ENCODE measurements at places on chromosomes 2 and 18.

DNA sequence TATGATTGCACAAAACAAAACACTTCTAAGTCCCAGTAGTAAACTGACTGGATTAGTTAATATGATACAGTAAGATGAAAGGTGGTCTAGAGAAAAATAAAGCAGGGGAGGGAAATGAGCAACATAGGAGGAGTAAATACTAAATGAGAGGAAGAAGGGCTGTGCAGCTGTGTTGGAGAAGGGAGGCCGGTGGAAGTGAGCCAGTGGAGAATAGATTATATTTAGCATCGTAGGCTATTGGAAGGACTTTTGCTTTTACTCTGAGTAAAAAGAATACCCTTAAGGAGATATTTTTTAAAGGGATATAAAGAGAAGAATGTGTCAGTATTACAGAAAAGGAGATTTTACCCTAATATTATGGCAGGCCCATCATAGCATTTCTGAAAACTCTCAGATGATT is 12.7 kb downstream of the WDR75 start:
- no peak for DNase-seq

DNA sequence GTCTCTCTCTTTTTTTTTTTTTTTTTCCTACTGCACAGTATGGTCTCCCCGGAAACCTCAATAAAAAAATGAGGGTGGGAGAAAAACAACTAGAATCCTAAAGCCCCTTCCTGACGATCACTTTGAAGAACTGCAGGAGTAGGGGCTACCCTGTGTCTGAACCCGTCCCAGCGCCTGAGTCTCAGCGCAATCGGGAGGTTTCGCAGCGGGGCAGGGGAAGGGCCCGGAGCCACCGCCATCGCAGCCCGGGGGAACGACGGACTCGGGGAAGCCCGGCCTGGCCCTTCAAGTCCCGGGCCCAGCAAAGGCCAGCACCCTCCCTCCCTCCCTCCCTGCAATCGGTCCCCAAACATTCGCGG is 411 bp downstream of the NARS1 start:
- no peak for DNase-seq

DNA sequence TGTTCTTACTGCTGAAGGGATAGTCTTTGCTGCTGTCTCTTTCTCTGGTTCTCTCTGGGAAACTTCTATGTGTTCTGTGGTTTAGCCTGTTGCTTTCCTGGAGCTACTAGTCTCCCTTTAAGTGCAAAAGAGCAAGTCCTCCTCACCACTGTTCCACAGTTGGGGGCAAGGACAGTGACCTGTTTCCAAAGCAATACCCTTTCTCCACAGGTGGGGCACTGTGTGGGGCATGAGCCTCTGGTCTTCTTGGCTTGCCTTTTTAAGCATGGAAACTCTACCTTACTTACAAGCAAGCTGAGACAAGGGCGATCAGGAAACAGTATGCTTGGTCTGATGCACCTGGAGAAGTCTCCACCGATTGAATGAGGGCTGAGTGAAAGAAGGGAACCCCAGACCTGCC is 156.7 kb downstream of the CPS1 start:
- no peak for DNase-seq

DNA sequence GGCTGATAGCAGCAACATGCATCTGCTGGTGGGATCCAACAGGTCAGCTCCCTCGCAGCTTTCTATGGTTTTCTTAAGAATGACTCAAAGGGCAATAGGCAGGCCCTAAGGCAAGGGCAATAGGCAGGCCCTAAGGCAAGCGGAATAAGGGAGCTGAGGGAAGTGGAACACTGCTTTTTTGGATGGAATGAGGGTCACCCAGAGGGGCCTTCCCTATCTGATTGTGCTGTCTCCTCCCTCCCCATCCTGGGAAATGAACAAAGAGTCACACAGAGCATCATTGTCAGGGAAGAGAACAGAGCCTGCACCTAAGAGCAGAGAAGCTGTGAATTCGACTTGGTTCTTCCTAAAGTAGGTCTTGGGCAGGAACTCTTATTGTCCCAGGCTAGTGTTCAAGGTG is 43.3 kb upstream of the PTPRM start:
- no peak for DNase-seq

- no peak for DNase-seq
Measured at GRCh38 chr2:114068438-114068837, 178.5 kb downstream of the ACTR3 start.

- DNase-seq, result no peak
Measured at GRCh38 chr18:25299426-25300300, 52.3 kb downstream of the ZNF521 start.

- DNase-seq, result no peak
Measured at GRCh38 chr2:54081574-54081973, 33.8 kb upstream of the ACYP2 start.

- no peak for DNase-seq
Measured at GRCh38 chr2:216956820-216957493, 97.1 kb upstream of the TNP1 start.

DNA sequence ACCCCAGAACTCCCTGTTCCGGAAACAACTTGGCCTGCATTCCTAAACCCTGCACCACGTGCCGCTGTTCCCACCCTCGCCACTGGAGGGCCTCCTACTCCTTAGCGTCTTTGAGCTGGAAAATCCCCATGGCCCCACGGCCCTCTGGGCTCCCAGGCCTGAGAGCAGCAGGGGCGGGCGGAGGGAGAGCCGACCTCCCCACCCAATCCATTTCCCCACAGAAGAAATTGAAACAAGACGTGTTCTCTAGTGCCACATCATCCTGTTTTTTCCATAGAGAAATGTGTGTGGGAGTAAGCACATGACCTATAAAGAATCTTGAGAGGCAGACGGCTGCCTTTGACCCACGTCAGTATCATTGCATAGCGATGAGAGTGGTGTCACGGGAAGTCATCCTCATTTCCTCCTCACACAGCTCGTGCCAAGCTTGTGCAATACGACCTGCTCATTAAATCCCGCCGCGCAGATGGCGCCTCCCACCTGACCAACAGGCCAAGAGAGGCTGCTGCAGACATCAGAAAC is 79.2 kb downstream of the LAMA1 start:
- DNase-seq, result no peak

DNA sequence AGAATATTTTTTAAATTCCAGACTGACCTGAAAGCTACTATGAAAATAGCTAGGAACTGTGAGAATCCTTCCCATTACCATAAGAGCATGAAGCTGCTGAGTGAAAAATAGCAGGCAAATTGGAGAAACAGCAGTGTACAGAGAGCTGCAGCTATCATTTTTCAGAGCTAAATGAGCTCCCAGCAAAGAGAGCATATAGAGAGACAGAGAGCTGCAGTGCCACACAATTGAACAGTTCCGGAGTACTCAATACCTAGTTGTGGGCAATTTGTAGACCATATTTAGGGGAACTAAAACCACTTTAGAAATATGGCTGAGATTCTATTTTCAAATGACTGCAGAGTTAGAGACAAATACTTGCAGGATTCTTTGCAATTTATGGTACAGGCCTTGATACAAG is 645.3 kb downstream of the STK39 start:
- no peak for DNase-seq

GRCh38 chr2:172086241-172087206 is 1.2 kb downstream of the DLX1 start:
- DNase-seq, result peak; percentile 74

DNA sequence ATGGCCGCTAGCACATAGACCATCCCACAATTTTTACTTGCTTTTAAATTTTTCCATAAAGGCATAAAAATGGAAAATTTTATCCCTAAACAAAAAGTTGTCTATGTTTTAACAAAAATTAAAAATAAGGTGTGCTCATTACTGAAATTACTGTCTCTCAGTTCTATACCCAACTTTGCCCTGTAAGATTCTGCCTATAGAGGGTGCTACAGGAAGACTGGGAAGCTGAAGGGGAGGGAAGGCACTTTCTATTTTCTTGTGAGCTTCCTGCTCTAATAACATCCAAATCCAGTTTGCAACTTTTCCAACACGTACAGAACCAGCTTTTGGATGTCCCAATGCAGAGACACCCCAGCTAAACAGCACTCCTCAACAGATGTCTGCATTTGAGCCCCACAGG is 666.9 kb downstream of the PLCL1 start:
- no peak for DNase-seq

DNA sequence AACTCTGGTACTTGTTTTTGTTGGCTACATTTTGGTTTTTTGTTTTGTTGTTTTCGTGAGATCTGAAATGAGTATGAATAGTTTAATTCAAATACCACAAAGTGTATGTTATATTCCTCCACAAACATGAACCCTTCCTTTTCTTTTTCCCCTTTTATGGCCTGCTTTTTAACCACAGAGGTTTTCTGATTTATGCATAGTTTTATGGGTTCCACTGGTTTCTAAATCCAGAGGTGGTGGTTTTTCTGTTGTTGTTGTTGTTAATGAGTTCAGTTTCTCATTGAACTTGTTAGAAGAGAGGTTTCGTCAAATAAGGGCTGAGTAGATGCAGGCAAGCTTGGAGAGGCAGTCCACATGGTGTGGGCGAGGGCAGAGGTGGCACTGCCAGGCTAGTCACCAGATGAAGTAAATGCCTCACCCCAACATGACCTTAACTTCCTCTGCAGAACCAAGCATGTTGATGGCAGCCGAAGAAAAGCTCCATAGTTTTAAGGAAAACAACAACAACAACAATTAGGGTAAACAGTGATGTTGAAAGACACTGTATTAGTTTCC is 72.5 kb downstream of the RIF1 start:
- DNase-seq, result no peak

- no peak for DNase-seq
Measured at GRCh38 chr2:28225473-28226080, 167.1 kb upstream of the FOSL2 start.

DNA sequence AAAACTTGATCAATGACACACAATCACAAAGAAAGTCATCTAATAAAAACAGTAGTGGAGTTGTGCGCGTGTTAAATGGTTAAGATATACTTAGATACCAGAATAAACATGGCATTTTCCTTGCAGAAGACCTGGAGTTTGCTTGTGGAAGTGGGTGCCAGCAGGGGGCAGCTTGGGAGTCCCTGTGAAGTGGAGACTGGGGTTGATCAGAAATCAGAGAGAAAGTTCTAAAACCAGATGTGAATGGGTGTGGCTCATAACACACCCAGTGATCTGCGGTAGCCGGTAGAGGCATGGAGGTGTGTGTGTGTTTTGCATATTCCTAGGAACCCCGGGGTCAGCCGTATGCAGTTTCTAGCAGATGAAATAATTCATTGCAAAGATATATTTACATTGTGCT is 300.1 kb upstream of the TRIB2 start:
- peak; percentile 86 for DNase-seq

DNA sequence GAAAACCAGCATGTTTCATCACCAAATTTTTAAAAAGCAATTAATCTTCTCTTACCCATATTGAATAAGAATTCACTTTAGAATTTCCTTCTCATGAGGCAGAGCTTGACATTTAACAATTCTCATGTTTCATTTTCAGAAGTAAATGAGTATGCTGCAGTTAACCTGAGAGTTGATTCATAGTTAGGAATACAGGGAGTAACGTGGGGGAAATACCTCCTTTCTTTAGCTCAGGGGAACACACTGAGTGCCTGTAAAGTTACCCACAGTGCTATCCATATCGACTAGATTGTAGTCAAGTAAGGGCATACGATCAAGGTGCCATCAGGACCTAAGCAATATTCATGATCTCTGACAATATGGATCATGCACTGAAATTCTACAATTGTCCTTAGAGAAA is 38.9 kb upstream of the ATIC start:
- DNase-seq, result no peak

DNA sequence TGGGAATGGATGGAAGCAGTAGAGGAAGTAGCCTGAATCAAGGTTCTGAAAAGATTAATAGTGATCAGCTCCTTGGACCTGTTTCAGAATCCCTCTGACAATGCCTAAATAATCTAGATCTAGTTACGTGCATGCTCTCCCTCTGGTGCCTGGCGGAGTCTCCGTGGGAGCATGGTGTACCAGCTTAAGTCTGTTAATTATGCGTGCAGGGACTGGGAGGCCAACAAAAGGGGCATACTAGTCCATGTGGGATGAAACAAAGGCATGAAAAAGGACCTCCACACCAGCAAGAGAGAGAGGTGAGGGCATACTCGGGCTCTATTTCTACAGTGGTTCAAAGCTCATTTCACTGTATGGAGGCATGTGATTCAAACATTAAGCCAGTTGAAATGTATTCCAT is 200.3 kb downstream of the DPP4 start:
- DNase-seq, result no peak

- no peak for DNase-seq
Measured at GRCh38 chr2:226495466-226496272, 304.0 kb downstream of the IRS1 start.

DNA sequence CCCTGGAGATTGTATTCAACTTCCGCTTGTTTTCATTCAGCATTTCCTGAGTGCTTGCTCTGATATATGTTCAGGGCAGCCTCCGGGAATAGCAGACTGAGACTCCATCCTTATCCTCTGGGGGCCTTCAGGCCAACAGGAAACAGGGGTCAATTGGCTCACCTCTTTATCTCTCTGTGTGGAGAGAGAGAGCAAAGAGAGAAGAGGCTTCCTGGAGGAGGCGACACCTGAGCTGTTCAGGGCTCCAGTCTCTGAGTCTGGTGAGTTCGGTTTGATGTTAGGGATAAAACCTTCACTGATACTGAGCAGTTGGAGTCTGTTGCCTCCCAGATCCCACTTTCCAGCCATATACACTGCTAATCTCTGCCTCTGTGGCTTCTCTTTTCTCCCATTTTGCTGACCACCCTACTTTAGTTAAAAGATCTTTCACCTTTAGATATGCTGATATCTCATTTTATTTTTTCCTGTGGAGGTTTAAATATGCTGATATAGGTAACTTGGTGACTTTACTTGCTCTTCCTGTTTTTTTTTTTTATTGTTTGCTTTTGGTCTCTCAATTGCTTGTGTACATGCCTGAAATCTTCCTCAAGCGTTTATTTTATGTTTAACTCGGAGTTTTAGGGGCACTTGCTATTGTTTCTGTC is 56.9 kb downstream of the KCNS3 start:
- no peak for DNase-seq

- DNase-seq, result no peak
Measured at GRCh38 chr2:224645722-224646121, 60.6 kb upstream of the CUL3 start.

DNA sequence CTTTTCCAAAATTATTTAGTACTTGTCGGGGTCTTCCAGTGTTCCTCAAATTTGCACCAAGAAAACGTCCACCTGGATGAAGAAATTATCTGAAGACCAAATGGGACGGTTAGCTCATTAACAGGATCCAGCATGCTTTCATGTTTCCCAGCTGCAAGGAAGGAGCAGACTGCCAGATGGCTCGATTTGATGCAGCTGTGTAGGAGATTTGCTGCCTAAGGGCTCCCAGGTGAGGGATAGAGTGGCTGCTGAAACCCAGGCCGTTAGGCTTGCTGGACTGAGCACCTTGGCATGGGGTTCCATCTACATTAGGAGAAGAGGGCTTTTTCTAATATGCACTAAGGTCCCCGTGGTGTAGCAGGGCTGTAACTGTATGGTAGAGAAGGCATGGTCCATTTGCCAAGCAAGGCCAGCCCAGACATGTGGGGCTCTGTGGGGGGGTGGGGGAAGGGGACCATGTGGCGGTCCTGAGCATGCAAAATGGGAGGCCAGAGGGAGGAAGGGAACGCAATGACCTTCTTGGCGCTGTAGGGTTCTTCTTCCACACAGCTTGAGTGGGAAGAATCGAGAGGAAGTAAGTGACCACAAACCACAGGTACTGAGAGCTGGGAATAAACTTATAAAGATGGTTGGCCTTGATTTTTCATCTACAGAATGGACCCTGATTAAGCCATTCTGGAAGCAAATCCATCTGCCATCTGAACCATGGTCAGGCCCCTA is 144.0 kb downstream of the TMEM163 start:
- DNase-seq, result no peak

Data from CD4-positive, alpha-beta T cell treated with Interleukin-17A for 4 hours (primary cell).